SIG-M5 (cell line): ENCODE measurements at places on chromosomes 4 and X.

GRCh38 chrX:49001521-49002090, 458 bp downstream of the GRIPAP1 start:
- peak; percentile 11 for DNase-seq

- DNase-seq: no peak
Measured at GRCh38 chrX:9488586-9488985, 23.7 kb downstream of the TBL1X start.

GRCh38 chr4:118955515-118955914, 66.9 kb downstream of the SYNPO2 start:
- no peak for DNase-seq

GRCh38 chrX:82041034-82041433, 839.1 kb downstream of the SH3BGRL start:
- no peak for DNase-seq

DNA sequence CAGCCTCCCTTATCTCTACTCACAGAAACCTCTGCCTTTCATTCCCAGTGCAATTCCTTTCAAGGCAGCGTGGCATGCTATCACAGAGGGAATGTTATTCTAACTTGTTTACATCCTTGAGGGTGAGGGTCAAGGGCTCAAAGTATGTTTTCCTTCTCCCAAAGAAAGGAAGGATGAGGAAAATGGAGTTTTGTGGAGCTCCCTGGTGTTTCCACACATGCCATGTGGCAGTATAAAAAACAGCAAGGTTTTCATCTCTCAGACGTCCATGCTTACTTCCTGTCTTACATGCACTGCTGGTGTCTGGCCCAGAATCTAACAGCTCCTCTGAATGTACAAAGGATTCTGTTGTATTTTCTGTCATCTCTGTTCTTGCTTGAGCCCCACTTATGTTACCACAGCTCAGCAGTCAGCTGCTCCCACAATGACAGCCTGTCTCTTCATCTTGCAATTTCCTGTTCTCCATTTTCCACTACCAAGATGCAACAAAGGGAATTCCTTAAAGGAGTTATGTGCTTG, 128.0 kb downstream of the SNCA start:
- DNase-seq: no peak

DNA sequence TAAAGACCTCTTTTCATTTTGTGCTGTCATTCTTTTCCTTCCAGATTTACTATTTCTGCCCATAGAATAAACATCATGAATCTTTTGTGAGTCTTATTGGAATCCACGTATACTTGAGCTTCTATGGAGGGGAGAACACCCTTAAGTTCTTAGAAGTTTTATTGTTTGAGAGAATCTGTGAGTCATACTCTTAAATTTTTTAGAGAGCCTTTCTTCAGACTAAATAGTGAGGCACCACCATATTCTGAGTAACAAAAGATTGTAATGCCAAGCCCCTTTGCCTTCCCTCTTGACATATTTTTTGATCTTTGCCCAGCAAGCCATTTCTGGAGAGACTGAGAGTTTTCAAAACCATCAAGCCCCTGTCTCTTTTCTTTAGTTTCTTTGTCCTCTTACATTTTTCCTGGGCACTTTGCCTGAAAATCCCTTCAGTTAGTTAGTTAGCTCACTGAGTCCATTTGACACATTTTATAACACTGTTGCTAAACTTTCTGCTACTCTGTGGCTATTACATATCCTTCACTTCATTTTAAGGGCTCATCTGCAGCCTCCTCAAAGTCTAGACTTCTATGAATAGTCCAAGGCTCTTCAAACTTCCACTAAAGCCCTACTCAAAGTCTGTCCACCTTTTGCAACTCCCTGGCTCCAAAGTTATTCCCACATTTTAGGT, 65.3 kb upstream of the NDUFC1 start:
- DNase-seq: no peak

DNA sequence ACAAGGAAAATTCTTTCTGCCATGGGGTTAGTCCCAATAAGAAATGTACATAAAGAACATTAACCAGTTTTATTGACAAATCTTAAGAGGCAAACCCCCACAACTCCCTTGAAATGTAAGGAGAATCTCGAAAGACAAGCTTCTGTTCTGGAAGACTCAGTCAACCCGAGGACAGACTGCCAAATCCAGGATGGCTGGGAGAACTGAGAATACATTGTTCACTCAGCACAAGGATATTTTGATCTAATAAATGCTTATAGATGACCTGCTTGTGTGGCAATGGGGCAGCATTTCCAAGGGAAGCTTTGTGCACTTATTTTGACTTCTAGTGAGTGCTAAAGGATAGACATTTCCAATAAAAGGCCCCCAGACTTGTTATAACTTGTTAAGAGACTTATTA, 280.4 kb downstream of the DHX15 start:
- no peak for DNase-seq

DNA sequence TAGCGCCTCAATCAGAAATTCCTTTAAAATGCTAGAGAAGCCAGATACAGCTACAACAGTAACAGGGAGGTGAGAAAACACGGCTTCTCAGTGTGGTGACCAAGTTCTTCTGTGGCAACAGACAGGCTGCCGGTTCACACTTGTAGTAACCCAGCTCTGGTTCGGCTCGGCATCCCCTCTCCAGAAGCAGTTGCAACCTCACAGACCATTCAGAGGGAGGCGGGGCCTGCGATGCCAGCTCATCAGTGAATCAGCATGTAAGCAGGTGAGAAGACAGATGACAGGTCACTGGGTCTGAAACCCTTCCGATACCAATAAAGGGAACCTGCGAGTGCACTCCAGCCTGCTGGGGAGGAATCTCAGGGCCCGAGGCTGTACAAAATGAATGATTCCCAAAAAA, 251.0 kb downstream of the KCNIP4 start:
- DNase-seq: no peak

DNA sequence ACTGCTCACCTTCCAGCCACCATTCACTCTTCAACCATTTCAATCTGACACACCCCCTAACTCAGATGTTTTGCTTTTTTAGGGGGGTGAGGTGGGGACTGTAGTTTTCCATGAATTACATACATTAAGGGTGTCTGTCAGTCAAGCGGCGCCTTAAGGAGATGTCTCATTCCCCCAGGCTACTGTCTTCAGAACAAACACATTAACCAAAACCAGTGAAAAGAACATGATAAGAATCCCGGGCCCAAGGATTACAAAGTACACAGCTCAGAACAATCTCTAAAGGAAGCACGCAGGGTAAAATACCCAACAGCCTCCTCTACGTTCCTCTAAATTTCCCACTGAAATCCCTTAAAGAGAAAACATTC, 62.5 kb upstream of the IRF2 start:
- DNase-seq: no peak

DNA sequence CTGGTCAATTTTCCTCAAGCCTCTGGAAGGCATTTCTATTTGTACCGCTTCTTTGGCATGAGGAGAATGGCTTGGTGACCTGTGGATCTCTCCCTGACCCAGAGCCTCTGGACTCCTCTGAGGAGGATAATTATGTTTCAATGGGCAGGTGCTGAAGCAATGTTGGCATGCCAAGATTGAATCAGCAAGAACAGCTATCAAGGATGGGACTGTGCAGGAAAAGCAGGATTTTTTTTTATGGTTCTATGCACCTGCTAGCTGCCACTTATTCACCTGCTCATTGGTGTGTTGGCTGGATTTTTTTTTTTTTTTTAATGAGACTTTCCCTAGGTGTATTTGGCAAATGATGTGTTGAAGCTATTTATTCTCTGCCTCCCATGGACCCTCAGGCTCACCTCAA, 821.2 kb downstream of the RPA4 start:
- no peak for DNase-seq
